ENCODE measurements at places on chromosomes 3 and 15.

DNA sequence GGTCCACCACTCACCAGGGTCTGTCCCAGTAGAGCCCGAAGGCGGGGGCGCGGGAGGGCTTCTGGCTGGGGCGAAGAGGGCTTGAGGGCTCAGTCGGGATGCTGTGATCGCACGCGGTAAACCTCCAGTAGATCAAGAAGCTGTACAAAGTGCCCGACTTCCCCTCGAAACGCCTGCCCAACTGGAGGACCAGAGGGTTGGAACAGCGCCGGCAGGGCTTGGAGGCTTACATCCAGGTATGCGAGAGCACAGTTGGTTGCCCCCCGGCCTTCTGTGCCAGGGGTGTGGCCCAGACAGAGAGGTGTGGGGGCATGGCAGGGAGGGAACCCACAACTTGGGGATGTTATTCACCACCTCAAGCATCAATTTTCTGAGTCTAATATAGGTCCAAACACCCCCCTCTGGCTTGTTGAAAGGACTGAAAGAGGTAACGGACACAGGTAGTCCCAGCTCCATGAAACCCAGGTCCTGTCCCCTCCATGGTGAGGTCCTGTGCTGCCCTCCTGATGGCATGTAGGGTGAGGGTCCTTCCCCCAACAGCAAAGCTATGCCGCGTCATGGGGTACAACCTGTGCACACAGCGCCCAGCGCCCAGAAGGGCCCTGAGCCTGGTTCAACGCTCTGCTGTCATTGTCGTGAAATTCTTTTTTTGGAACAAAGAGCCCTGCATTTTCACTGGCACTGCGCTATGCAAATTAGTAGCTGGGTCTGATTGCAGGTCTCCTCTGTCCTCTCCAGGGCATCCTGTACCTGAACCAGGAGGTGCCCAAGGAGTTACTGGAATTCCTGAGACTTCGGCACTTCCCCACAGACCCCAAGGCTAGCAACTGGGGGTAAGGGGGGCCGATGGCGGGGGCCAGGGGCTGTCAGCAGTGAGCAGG is 1.2 kb downstream of the SNX22 start:
- DNase-seq: no peak

GRCh38 chr3:151580591-151580990 is 119.7 kb upstream of the IGSF10 start:
- DNase-seq: no peak

DNA sequence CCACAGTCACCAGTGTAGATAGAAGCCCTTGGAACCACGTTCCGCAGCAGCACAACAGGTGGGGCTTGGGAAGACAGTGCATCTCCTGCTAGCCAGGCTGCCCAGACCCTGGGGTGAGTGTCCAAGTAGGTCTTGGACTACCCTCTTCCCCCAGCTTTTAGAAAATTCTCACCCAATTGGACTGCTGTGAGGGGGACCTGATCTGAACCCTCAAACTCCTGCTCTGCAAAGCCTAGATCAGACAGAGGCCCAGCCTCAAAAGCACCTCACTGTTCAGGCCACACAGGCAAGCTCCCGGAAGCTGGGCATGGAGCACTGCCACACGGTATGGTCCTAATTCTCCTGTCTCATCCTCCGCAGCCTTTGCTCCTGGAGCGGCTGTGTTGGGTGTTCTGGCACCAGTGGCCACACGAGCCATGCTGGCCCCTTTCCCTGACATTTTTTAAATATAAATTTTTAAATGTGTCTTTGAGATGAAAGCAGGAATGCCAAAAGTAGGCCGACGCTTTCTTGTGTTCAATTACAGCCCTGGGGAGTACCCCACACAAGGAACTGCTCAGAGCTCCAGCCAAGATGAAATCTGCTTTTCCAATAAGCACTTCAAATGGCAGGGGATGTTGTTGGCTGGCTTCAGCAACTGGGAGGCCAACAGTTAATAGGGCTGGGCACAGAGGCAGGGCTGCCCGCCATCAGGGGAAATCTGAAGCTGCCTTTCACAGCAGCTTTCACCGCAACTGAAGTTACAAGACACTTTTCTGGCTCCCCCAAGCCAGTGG is 40.9 kb downstream of the CPN2 start:
- no peak for DNase-seq

GRCh38 chr3:137692803-137693431 is 71.2 kb upstream of the SOX14 start:
- DNase-seq: peak; percentile 17

DNA sequence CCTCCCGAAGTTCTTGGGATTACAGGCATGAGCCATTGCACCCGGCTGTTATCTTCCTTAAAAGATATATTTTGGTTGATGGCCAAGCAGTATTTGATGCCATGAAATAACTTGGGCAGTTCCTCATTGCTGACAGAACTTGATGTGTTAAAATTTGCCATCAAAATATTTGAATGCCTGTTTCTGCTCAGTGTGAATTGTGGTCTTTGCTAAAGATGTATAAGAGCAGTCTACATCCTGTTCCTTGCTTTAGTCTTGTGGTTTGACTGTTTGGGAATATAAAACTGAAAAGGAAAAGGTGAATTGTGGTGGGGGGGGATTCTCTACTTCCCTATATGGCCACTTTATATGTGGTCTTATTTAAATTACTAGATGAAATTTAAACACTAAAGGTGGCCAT is 14.0 kb downstream of the TRIM71 start:
- DNase-seq: no peak

- no peak for DNase-seq
These were observed 9.2 kb downstream of the ZSCAN2 start for GRCh38 chr15:84609818-84610525.

DNA sequence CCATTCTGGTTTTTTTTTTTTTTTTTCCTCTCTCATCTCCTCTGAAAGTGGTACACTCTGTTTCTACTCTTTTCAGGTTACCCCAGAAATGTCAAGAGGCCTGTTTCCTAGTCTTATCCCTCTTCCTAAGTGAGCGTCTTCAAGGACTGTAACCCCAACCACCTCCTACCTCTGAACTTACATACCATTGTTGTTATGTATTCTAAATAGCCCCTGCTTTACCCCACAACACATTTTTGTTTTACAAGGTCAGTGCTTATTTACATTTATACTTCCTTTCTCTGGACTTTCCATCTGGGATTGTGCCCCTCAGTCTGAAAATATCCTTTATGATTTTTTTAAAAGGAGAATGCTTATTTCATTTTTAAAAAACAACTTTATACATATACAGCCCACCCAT is 38.8 kb downstream of the PTH1R start:
- no peak for DNase-seq

DNA sequence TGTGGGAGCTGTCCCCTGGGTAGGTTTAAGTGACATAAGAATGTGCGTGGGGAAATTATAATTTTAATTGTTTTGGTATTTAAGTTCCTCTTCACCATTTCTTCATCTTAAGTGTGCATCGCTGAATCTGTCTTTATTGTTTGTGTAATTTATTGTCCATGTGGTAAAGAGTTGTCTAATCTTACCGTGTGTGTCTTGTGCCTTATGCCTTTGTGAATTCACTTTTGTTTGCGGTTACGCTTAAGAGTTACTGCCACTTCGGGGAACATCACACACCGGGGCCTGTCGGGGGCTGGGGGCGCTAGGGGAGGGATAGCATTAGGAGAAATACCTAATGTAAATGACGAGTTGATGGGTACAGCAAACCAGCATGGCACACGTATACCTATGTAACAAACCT is 767 bp downstream of the WDR48 start:
- DNase-seq: no peak

- no peak for DNase-seq
These were observed 110.1 kb downstream of the KCNMB2 start for GRCh38 chr3:178646186-178646862.

DNA sequence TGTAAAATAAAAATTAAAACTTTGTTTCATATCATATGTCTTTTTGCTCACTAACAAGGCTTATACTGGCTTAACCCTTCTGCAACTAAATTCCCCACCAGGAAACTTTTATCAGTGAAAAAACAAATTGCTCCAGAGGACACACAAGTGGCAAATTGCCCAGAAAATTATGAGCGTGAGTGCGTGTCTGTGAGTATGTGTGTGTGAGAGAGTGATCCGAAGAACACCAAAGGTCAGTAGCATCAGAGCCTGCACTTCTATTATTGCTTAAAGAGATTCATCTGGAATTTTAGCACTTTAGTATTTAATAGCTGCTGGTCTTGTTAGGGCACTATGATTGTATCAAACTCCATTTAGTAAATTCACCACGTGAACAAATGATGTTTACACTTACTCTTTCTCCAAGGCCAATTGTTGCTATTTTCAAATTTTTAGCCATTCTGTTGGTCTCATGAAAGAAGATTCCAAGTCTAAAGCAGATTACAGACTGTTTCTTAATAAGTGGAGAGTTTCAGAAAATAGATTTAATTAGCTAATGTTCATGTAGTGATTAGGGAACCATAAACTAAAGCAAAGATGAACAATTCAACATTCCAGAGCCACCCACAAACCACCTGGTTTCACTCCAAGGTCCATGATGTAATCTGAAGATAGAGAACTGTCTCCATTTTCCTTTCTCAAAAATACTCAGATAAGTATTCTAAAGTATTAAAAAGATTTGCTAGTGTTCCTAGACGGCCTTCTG is 91.1 kb upstream of the IL12A start:
- no peak for DNase-seq

GRCh38 chr3:18901571-18901970 is 246.7 kb upstream of the KCNH8 start:
- no peak for DNase-seq

- no peak for DNase-seq
These were observed 37.9 kb upstream of the SLCO2A1 start for GRCh38 chr3:134067531-134068161.

GRCh38 chr3:33786565-33787327 is 11.7 kb upstream of the PDCD6IP start:
- no peak for DNase-seq

- DNase-seq: no peak
These were observed 74.4 kb downstream of the ZIC1 start for GRCh38 chr3:147483578-147483977.

- peak; percentile 56 for DNase-seq
These were observed 114.1 kb upstream of the FRMD4B start for GRCh38 chr3:69499899-69500421.

- no peak for DNase-seq
These were observed 55.7 kb upstream of the GRM7 start for GRCh38 chr3:6805236-6805635.

DNA sequence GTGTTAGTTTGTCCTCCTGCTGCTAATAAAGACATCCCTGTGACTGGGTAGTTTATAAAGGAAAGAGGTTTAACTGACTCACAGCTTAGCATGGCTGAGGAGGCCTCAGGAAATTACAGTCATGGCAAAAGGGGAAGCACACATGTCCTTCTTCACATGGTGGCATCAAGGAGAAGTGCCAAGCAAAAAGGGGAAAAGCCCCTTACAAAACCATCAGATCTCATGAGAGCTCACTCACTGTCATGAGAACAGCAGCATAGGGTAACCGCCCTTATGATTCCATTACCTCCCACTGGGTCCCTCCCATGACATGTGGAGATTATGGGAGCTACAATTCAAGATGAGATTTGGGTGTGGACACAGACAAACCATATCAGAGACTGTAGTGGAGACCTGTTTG is 27.0 kb downstream of the TM2D3 start:
- peak; percentile 83 for DNase-seq

GRCh38 chr3:13135811-13136321 is 62.6 kb upstream of the IQSEC1 start:
- no peak for DNase-seq

GRCh38 chr15:78977591-78978347 is 32.9 kb upstream of the CTSH start:
- DNase-seq: no peak

- DNase-seq: no peak
These were observed 25.3 kb downstream of the CHDH start for GRCh38 chr3:53820756-53821580.

DNA sequence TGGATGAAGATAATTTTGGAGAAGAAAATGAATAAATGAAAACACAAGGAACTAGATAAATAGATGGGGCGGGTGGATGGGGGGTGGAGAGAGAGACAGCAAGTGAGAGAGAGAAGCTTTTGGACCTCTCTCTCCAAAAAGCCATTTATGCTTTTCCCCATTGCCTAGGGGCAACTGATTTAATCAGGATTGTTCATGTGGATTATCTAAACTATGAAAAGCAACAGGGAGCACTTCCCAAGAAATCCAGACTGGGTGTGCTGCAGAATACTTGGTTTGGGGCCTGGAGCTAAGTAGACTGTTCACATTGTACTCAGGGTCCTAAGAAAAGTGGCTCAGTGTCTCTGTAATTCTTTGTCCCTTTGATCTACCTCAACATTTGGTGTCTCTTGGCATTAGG is 367.0 kb downstream of the TIGIT start:
- DNase-seq: no peak

- no peak for DNase-seq
These were observed at the start of gene KLHL40 for GRCh38 chr3:42685363-42685881. TSS of gene KLHL40 (plus strand) at chr3:42685537. CDS start at chr3:42685619, 82 bp downstream.

- DNase-seq: no peak
These were observed 214.5 kb upstream of the P2RY1 start for GRCh38 chr3:152620395-152620794.

DNA sequence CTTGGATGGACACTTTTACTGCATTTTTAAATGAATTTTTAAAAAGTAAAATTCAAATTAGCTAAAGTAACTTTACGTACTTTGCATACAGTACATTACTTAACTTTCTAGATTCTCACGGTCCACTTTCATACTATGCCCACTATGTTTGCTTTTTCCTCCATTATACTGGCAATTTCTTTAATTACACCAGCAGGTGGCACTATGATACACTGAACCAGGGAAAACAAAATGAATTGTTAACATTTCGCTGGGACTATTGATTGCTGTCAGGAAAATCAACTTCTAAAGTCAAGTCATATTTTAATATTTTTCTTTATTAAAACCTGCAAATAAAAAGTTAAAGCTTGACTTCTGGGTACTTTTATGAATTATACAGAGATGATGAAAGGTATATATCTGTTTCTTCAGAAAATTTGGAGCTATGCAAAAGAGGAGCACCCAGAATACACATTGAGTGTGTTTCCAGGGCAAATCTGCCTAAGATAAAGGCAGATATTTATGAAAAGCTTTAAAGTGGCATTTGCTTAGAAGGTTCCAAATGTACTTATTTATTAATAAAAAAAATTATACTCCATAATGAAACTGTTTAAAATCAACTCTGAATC is 21.8 kb upstream of the POU1F1 start:
- peak; percentile 58 for DNase-seq

DNA sequence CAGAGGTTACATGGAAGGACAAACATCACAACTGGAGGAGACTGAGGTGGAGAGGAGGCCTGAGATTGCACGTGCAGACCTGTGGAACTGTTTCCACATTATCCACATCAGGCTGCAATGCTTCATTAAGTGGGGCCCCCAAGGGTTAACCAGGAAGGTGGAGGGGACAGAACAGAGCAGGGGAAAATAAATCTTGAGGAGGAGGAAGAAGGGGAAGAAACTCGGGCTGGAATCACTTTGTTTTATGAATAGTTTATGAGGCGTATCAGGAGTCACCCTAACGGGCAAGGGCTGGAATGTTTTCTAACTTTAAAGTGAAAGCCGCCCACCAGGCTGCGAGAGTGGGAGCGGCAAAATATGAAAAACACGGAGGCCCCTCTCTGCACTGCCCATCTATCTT is 154.9 kb downstream of the WNT5A start:
- DNase-seq: no peak

DNA sequence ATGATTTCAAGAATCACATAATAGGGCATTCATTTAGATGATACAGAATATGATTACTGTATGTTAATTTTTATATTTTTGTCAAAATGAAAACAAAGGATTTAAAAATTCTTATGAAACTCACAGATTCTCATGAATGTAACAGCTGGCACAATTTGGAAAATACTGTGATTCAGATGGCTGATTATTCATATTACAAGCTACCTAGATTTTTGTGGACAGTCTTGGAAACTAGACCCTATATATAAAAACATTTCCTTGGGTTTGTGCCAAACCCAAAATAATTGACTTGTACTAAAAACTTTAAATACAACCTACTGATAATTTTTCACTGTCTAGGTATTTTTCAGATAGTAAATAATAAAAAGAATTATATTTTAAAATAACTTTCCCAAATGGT is 26.2 kb downstream of the ZBED2 start:
- DNase-seq: no peak
